ENCODE measurements at places on chromosomes 2 and 18.

DNA sequence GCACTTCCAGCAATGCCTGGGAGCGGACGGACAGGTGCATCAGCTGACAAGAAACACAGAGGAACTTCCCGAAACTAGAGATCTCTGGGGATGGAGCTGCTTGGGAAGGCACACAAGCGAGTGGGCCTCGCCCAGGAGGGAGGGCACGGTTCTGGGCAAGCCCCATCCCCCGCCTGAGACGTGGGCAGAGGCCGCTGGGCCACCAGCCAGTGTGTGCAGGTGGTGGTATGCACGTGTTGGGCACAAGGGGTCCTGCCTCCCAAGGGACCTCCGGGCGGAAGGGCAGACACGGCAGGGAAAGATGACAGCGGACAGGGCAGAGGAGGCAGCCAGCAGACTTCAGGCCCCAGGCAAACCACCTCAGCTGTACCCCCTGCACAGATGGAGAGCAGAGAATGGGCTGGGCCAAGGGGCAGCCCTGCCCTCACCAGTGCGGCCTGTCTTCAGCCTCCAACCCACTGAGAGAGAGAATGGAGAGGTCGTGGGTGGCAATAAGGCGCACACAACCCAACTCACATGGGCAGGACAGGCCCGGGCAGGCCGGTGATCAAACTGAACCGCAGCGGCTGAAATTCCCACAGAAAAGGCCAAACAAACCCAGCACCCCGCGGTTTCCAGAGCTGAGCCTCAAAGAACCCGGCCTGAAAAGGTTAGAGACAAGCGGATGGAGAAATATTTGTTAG is 51.2 kb downstream of the HDAC4 start:
- DNase-seq, result no peak

DNA sequence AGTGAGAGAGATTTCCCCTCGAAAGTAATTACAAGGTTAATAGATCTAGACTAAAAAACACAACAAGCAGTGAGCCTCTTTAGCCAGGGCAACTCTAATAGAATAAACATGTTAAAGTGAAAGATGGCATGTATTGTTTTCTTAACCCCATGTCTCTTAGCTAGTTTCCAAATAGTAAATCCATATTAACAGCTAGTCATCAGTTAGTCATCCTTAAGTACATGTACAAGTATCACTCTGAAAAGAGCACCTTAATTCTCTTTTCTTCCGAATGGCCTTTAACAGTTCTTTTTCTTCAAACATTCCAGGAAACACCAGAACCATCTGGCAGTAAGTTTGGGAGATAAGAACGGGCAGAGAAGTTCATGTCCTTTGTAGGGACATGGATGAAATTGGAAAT is 1480.0 kb downstream of the LRP1B start:
- DNase-seq, result no peak

GRCh38 chr2:163414121-163414520 is 321.7 kb downstream of the FIGN start:
- DNase-seq, result no peak

DNA sequence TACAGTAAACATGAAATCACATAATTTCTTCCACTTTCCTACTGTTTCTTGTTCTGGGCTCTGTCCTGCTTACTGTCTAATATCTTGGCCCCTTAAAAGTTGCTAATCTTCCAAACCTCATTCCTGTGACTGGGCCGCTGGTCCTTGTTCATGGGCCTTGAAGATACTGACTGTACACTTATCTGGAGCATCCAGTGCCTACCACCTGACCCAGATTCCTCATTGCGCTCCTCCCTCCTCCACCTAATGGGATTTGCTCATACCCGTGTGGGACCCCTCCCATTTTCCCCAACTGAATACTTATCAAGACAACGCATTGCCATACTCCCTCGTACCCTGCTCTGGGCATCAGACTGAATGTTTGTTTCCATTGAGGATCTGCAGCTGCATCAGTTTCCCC is 6.1 kb upstream of the IL37 start:
- DNase-seq, result no peak

DNA sequence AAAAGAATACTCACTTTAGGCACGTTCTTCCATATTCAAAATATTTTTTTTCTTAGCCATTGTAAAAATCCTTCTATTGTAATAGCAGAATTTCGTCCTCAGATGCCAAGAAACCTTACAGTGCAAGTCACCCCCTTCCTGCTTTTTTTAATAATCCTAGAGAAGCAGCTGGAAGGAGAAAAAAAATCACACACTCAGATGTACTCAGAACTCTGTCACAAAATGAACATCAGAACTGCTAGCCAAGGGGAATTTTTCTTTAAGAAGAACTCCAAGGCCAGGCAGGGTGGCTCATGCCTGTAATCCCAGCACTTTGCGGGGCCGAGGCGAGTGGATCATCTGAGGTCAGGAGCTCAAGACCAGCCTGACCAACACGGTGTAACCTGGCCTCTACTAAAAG is 127.3 kb upstream of the SPATS2L start:
- no peak for DNase-seq

DNA sequence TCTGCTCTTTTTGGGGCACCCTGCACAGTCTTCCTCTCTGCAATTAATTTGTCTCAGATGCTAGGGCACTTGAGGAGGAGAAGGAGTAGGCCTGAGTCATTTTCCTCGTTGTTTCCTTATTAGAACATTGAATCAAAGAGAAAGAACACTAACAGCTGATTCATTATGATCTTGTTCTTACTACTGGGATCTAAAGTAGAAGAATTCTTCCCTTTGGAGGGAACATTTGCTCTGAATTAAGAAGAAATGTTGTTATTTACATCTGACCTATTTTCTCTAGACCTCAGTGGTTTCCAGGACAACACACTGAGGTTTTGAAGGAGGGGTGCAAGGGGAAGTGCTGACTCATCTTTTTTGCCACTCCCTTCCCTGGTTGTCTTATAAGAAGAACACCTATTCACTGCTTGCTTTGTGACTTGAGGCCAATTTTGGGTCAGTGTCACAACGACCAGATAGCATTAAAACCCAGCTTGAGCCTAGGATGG is 24.3 kb upstream of the STAT1 start:
- DNase-seq, result peak; percentile 82

DNA sequence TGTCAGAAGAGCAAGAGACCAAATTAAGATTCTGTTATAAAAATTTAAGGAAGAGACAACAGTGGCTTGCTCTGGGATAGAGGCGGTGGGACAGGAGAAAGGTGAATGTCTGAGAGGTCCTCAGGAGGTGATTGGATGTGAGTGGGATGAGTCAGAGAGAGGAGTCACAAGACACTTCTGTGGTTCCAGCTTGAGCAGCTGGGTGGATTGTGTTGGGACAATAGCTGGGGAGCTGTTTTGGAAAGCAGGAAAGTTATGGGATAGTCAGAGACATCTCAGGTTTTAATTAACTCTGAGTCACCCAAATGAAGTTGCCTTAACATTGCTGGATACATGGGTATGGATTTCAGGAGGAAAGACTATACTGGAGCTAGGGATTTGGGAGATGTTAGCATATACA is 218.0 kb upstream of the TRIB2 start:
- peak; percentile 64 for DNase-seq

DNA sequence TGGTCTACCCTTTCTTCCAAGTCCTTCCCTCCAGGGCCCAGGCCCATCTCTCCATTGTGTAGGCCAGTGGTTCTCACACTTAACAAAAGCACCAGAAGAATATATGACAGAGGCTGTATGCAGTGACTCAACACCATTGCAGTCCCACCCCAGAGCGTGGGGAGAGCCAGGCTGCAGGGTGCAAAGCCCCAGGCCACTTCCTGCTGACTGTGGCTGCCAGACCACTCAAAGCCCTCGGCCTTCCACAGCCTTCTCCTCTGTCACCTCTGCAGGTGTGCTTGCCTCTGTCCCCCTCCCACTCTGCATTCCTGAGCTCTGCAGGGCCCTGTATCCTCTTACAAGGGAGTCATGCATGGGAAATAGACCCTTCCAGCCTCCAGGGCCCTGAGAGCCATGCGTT is 40.4 kb upstream of the ARHGEF4 start:
- no peak for DNase-seq

GRCh38 chr2:165067643-165068486 is 112.5 kb upstream of the SLC38A11 start:
- DNase-seq, result peak; percentile 4

- DNase-seq, result no peak
Measured at GRCh38 chr2:46013726-46014125, 283.5 kb upstream of the EPAS1 start.

Measured in GM04504 (cell line).